NCI-H510A (cell line): ENCODE measurements at places on chromosomes 1 and 21.

GRCh38 chr1:179195376-179195775, 34.1 kb downstream of the ABL2 start:
- DNase-seq, result no peak

DNA sequence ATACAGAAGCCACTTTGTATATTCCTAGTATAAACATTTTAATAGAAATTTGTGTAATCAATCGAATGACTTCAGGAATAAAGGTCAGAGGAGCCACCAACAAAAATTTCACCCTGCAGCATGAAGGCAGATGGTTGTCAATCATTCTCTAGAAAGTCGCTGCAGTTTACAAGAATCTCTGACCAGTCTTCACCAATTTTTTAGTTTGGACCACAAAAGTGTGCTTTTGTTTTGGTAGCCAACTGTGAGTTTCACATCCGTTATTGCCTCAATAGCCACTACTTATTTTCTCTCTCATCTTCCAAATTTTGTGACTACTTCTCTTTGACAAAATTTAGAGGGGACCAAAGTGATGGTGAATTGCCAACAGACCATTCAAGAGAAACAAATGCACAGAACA, 1155.6 kb downstream of the AMY1C start:
- DNase-seq, result no peak

GRCh38 chr1:16145662-16146278, 10.1 kb downstream of the EPHA2 start:
- no peak for DNase-seq

DNA sequence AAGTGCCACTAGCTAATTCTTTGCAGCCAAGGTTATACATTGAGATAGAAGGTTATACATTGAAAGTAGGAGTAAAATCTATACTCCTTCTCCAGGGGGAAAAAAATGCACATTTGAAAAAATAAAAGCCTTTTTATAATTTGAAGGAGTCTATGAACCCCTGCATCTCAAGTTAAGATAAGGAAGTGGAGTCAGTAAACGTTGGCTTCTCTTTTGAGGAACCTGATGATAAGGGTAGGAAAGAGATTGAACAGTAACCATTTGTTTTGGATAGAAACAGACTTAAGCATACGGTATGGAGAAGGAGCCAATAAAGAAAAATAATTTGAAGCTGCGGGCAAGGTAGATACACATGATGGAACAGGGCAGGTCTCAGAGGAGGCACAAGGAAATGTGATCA, 64.1 kb downstream of the RPAP2 start:
- DNase-seq, result no peak

DNA sequence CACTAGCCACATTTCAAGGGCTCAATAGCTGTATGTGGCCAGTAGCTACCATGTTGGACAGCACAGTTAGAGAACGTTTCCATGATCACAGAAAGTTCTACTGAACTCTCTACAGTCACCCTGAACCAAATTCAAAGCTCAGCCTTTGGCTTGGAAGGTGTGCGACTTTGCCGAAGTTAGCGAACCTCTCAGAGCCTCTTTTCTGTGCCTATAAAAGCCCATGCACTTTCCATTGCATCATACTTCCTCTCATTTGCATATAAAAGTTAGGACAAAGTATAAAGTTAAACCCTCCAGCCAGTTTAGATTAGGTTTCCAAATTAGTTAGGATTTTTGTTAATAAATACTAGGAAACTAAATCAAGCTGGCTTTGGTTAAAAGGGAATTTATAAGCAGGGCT, 4.7 kb upstream of the SLC1A7 start:
- DNase-seq, result no peak

GRCh38 chr1:54837002-54837853, 36.1 kb upstream of the TTC22 start:
- DNase-seq, result no peak

DNA sequence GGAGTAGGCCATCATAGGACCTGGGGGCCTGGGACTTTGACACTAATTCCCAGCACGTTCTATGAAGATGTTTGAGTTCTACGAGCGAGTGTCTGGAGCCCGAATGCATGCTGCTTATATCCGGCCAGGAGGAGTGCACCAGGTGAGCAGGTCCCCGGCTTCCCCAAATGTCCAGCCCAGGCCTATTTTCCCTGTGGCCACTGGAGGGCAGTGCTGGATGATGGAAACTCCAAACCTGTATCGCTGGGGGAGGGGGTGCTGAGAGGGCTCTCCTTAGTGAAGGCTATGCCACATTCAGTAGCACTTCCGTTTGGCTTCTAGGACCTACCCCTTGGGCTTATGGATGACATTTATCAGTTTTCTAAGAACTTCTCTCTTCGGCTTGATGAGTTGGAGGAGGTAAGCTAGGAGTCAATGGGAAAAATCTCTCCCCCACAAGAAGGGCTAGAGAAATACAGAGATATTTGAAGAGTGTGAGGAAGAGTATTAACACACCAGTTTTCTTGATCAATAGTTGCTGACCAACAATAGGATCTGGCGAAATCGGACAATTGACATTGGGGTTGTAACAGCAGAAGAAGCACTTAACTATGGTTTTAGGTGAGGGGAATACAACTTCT, 5.2 kb upstream of the FCER1G start:
- peak; percentile 64 for DNase-seq

DNA sequence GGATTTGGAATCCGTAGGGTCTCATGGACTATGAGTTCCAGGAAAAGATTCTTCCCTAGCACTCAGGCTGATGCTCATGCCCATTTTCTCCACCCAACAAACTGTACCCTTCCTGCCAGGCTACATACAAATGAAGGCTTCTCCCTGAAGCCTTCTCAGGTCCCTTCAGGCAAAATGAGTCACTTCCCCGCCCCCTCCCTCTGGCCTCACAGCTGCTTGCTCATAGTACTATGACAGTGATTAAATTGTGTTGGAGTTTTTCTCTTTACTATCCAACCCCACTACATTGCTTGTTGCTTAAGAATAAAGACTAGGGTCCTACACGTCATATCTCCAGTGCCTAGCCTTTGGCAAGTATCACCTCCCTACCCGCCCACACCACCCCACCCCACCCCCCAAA, 207.6 kb upstream of the NFIA start:
- DNase-seq, result no peak

DNA sequence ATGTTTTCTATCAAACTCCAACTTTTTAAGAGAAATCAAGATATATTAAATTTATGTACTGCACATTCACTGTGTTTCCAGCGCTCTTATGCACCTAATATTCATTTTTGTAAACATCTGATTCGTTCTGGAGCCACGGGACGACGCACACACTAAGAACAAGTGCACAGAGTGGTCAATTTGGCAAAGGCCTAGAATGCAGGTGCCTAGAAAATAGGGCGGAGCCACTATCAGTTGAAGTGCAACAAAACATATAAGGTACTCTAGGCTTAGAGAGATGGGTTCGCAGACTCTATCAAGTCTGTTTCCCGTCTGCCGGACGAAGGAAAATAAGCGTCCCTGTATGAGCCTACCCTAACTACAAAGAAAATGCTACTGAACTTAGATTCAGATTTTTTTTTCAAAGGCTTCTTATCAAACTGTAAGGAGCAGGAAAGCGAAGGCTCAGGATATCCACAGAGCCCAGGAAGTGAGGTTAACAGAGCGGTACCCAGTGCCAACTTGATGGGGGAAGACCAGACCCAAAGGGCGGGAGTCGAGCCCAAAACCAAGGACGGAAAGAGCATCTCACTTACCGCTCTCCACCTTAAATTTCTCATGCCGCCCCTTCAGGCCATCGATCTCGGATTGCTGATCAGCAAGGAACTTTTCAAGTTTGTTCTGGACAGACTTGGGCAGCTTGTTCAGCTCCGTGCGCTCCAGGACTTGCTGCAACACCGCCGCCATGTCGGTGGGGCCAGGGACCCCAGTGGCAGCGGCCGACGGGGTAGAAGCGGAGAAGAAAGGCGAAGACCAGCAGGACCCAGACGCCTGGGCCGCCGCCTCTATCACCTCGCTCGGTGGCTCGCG, 526 bp downstream of the TPR start:
- DNase-seq, result peak; percentile 55

DNA sequence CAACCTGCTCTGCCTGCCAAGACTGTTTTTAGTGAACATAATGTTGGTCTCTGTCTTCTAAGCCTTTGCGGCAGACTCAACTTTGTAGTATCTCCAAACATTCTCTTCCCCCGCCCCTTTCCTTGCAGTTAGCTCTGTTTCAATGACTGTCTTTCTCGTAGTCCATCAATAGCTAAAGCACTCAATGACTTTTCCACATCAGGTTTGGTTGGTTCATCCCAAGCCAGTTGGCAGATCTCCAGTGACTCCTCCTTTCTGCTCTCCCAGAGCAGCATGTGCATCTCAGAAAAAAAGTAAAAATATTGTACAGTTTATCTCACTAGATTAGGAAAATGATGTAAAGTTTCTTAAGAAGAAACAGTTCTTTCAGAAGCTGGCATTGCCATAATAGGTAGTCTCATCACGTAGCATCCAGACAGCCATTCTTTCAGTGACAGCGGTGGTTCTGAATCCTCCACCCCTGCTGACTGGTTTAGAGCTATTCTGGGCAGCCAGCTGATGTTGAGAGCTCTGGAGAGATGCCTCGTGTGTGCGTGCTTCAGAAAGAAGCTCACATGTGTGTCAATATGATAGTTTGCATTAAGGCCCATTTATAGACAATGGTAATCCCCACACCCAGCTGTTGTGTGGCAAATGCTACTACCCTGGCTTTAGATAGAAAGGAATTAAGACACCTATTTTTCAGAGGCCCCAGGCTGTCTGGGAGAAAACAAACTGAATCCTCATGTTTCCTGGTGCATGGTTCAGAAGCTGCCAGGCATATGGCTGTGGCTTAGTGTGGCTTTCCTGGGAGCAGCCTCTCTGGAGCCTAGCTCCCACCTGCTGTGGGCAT, 53.2 kb downstream of the CNN3 start:
- DNase-seq, result peak; percentile 51

DNA sequence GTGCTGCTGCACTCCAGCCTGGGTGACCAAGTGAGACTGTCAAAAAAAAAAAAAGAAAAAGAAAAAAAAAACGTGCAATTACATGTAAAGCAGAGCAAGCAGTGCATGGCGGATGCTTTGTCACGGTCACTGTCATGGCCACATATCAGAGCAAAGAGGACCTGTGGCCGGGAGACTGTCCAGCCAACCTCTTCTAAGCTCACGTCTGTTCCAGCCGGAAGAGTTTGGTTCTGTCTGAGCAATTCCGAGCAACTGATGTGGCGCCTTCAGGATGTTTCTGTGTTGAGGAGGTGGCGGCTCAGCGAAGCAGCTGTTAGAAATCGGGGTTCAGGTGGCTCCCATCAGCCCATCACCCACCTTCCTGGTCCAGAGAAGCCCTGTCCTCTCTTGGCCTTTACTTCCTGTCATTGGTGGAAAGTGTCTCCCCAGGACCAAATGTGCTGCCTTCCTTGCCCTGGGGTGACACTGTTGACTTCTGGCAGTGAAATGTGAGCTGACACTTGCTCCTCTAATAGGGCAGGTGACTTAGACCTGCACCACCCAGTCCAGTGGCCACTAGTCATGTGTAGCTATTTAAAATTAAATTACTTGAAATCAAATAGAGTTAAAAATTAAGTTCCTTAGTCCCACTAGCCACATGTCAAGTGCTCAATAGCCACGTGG, 59.9 kb downstream of the ARHGEF10L start:
- no peak for DNase-seq

DNA sequence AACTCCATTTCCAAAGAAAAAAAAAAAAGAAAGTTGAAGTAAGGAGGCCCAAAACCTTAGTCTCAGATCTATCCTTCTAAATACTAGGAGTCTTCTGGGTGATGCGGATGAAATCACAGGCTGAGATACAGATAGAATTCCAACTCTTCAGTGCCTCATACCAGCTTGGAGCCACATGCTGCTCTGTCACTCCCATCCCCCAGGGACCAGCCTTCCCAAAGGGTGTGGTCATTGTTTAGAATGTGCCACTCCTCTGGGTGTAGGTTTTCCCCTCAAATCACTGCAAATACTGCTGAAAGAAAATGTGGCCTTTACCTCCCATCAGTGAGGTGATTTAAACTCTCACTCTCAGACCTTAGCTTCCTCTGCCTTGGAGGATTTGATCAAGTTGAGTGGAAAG, 112.9 kb downstream of the CDC7 start:
- DNase-seq, result no peak

GRCh38 chr1:92365378-92366039, 66.7 kb downstream of the RPAP2 start:
- DNase-seq, result no peak

DNA sequence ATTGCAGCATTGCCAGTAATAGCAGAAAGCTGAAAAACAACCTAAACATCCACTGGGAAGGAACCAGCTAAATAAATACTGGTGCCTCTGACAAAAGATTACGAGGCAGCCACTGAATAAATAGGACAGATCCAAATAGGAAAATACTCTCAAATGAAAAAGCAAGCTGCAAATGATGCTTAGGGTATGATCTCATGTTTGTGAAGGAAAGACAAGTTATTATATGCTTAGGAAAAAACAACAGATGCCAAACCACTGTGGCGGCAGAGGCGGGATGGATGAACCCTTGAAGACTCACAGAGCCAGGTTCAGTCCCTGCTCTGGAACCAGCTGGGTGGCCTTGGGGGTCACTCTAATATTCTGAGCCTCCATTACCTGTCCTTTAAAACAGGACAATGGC, 41.6 kb downstream of the MATN1 start:
- no peak for DNase-seq

DNA sequence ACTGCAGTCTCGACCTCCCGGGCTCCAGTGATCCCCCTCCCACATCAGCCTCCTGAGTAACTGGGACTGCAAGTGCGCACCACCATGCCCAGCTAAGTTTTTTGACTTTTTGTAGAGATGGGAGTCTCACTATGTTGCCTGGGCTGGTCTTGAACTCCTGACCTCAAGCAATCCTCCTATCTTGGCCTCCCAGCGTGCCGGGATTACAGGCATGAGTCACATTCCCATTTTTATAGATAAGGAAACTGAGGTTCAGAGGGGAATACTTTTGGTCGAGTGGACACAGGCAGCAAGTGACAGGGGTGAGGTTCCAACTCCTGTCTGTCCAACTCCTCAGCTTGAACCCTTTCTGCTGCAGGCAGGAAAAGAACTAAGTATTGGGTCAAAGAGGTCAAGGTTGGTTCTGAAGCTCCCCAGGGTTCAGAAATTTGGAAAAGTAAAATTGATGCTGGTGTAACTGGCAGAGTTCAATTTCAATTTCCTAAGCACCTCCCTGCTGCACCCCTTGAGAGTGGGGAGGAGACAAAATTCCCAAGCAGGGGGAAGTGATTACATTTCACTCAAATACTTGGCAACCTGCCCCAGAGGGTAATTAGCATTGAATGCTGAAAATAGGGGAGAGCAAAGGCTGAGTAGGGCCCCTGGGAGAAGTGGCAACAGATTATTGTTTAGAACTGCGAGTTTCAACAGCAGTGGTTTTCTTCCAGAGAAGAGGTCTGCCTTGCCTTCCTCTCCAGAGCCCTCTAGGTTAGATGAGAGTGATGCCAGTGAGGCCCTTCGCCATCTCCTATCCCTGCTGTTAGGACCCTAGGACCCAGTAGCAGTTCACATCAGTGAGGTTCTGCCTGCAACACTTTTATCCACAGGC, 17.5 kb upstream of the ALPL start:
- no peak for DNase-seq

DNA sequence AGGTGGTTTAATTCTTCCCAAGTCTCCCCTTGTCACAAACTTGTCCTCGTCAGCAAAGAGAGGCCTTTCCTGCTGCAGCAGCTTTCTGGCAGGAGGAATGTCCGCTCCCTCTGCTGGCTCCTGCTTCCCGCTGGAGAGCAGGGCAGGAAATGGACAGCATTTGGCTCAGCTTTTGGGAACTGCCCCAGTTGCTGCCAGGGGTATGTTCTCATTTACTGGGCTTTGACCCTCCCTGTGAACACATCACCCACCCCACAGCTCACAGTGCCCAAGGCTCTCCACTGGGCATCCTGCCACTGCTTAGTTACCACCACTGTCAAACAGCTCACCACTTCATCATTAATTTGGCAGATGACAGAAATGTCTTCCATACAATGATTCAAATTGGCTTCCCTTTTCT, 75.4 kb downstream of the MRPL37 start:
- no peak for DNase-seq
